CD4-positive, alpha-beta memory T cell (primary cell): ENCODE measurements at places on chromosomes 1 and 21. TPM values are rescaled to one million over a fixed set of nuclear protein-coding genes. Genes with fewer than 3 reads are reported as not detected.

Gene LRRC8D
- total RNA-seq = 56.8 TPM

Gene TTC22
- 19.0 TPM for total RNA-seq

Gene MYOM3
- not detected for total RNA-seq

Gene CCDC190
- total RNA-seq = not detected

Gene VSIG8
- total RNA-seq = not detected

Gene OTUD7B
- total RNA-seq = 17.6 TPM
